SW 1271 (cell line): ENCODE measurements at places on chromosomes 6 and 20.

- DNase-seq: no peak
Measured at GRCh38 chr6:62803094-62803493, 408.2 kb upstream of the FKBP1C start.

DNA sequence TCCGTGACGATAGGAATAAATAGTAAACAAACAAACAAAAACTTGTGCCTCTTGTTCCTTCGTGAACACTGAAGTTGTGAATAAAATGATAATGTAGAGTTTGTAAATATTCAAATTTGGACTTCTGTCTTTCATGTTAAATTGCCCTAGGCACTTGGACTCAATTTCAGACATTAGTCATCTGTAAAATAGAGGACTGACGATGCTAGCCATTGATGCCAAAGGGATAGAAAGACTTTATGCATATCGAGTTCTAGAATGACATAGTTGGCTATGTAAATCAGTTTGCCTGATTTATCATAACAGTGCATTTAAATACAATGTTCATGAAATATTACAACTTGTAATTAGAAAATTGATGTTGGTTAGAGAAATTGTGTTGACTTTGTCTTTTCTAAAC is 45.9 kb upstream of the FLRT3 start:
- DNase-seq: no peak

DNA sequence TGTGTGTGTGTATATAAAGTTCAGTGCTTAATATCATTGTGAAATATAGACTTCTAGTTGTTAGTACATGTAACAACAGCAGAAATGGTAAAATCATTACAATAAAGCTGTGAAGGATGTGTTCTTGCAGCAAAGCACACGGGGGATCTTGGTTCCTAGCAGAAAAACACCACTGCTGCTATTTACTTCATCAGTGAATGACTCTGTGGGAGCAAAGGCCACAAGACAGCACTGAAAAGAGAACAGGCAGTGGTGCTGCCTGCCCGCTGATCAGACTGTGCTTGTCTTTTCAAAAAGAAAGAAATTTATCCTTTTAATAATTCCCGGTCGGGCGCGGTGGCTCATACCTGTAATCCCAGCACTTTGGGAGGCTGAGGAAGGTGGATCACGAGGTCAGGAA is 689.9 kb upstream of the CITED2 start:
- no peak for DNase-seq

GRCh38 chr6:10720265-10720959 is 2.5 kb upstream of the TMEM14C start:
- DNase-seq: peak; percentile 65

DNA sequence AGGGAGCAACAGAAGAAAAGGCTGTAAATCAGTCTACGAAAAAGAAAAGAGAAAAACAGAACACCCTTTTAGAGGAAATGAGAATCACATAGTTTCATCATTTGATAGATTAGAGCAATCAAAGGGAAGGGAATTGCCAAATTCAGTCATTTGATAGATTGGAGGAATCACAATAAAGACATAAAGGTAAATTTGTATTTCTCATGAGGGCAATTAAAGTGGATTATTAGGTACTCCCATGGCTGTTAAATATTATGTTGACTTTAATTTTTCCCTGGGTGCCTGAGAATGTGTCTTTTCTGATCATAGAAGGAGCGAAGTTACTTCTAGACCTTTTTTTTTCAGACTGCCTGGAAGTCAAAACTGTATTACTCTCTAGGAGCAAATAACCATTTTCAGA is 1145.7 kb downstream of the EPHA7 start:
- DNase-seq: no peak

DNA sequence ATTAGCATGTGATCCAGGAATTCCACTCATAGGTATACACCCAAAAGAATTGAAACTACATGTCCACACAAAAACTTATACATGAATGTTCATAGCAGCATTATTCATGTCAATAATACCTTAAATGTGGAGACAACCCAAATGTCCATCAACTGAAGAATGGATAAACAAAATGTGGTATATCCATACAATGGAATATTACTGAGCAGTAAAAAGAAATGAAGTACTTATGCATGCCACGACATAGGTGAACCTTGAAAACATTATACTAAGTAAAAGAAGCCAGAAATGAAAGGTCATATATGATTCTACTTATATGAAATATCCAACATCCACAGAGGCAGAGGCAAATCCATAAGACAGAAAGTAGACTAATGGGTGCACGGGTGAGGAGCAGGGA is 159.9 kb downstream of the UNC5CL start:
- no peak for DNase-seq

DNA sequence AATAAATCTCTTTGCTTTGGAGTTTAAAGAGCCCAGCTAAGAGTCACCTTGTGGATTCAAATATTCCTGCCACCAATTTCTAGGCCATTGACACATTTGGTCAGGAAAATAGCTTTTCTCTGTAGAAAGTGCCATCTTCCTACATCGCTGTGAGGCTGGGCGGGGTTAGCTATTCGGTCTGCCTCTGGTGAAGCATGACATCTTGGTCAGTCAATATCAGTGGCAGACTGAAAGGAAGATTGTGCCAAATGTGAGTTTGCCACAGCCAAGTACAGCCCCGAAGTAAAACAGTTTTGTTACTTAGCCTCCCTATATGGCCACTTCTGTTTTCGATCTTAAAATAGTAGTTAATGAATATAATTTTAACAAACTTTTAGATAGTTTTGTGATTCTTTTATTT is 65.5 kb upstream of the FABP7 start:
- DNase-seq: no peak

- DNase-seq: no peak
Measured at GRCh38 chr20:891706-892080, 24.4 kb downstream of the ANGPT4 start.

GRCh38 chr6:69980624-69981023 is 114.3 kb downstream of the COL19A1 start:
- DNase-seq: no peak

GRCh38 chr20:15597306-15597705 is 975.9 kb downstream of the KIF16B start:
- DNase-seq: no peak

DNA sequence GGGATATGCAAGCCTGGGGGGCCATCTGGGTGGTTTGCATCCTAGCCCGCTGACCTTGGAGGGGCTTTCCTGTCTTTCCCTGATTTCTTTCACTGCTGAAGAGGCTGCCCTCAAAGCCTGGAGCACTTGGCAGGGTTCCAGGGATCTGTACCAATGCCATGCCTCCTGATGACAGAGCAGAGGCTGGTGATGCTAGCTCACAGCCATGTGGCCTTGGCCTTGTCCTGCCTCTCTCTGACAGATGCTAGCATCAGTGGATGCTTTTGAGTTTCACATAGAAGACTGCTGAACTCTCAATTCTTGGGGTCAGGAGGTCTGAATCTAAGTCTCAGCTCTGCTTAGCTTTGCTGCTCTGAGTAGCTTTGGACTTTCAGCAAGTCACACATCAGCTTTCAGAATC is 21.9 kb upstream of the RREB1 start:
- DNase-seq: no peak

- no peak for DNase-seq
Measured at GRCh38 chr6:164159061-164159460, 744.5 kb downstream of the QKI start.

GRCh38 chr6:35317483-35318195 is 20.0 kb downstream of the DEF6 start:
- no peak for DNase-seq

- DNase-seq: no peak
Measured at GRCh38 chr6:132400555-132400882, 756 bp downstream of the MOXD1 start.

- no peak for DNase-seq
Measured at GRCh38 chr6:71226151-71226550, 62.5 kb upstream of the OGFRL1 start.

DNA sequence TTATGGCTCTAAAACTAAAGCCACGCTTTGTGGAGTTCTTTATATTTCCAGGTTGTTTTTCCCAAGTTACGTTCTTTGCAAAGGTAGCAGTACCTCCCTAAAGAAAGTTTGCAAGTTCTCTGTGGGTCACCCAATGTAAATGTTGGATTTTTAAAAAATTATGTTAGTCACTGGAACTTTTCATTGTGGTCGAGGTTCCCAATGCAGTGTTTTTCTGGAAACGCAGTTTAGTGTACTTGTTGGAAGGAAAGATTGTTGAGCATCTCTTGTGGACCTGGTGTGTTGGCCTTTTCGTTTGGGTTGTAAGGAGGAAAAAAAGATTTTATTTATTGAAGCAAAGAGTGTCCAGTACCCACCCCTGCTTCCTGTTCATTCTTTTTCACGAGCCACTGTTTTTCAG is 1.4 kb downstream of the TOP1 start:
- DNase-seq: no peak

GRCh38 chr6:16718356-16718755 is 42.9 kb downstream of the ATXN1 start:
- DNase-seq: no peak

GRCh38 chr6:100472674-100473073 is 8.0 kb upstream of the SIM1 start:
- DNase-seq: no peak

DNA sequence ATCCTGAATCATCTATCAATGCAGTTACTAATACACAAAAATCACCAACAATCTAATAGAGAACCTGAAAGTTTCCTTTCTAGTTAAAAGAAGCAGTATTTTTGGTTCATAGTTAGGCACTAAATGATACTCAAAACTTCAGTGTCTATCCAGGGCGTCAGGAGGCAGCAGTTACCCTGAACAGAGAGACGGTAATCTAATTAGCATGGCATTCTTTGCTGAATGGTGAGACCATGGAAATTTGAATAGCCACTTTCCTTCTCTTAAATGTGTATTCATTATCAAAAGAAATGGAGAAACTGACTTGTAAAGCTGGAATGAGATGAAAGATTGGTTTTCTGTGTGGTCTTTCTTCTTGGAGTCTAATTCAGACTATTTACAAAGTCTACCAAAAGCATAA is 146.6 kb upstream of the BMP5 start:
- DNase-seq: no peak

DNA sequence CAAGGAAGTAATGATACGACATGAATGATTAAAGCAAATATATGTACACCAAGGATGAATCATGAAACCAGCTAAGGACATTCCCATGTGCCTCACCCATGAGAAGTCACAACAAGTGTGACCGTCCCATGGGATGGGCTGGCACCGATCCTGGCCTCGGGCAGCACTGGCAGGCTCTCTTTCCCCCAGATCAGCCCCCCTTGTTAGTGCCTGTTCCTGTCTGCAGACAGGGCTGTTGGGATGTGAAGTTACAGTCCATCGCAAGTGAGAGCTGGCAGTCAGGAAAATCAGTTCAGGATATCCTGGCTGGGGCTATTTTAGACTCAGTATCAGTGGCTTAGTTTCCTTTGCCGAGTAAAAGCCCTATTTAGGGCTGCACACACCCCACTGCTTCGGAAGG is 129.2 kb upstream of the SNX9 start:
- no peak for DNase-seq

DNA sequence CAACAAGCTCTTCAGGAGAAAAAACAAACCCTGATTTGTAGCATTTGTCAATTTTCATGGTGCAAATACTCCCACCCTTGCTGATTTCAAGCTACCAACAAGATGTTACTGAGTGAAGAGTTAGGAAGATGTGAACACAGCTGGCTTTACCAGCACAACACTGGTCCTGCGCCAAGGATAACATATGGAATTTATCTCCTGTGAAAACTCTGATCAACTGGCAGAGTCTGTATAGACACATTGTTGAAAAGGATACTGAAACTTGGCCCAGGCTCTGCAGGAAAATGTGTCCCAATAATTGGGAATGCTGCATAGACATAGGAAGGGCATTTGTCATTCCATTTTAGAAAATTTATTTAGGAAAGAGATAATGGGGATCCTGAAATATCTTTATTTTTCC is 29.0 kb downstream of the OTOR start:
- DNase-seq: no peak

- no peak for DNase-seq
Measured at GRCh38 chr6:84853901-84854300, 89.5 kb upstream of the TBX18 start.

- no peak for DNase-seq
Measured at GRCh38 chr6:149942461-149942829, 631 bp downstream of the ULBP2 start.

GRCh38 chr6:157096105-157096504 is 227.2 kb downstream of the TMEM242 start:
- DNase-seq: no peak

- DNase-seq: no peak
Measured at GRCh38 chr6:134550604-134551003, 232.7 kb upstream of the SGK1 start.

- DNase-seq: no peak
Measured at GRCh38 chr6:143877584-143878271, 13.5 kb downstream of the ZC2HC1B start.

- DNase-seq: no peak
Measured at GRCh38 chr6:52532457-52532856, 44.4 kb downstream of the TRAM2 start.

DNA sequence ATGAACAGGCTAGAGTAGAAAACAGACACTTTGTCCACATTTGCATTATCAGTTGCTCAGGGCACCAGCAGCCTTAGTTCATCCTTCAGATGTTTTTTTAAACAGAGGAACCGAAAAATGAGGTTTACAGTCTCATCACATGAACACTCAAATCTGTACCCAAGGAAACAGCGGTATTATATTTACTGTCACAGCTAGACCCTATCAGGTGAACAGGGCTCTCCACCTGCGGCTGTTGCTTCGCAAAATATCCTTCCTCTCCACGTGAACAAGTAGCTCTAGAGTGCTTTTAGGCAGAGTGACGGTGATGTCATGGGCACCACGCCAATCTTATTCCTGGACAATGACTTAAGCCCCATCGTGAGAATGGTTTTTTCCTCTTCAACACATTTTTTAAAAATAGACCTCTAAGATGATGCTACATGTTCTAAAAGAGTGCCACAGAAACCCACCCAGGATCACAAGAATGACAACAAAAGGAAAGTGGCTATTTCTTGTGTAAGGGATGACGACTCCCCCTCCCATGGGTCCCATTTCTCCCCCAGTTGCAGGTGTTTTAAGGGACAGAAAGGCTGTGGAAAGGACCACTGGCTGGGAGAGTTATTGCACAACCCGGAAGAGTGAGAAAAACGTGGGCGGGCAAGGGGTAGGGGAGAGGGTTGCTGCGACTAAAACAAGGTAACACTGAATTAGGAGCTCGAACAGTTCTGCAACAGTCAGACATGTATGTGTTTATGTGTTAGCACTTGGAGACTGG is 77.7 kb downstream of the EFHC1 start:
- no peak for DNase-seq

DNA sequence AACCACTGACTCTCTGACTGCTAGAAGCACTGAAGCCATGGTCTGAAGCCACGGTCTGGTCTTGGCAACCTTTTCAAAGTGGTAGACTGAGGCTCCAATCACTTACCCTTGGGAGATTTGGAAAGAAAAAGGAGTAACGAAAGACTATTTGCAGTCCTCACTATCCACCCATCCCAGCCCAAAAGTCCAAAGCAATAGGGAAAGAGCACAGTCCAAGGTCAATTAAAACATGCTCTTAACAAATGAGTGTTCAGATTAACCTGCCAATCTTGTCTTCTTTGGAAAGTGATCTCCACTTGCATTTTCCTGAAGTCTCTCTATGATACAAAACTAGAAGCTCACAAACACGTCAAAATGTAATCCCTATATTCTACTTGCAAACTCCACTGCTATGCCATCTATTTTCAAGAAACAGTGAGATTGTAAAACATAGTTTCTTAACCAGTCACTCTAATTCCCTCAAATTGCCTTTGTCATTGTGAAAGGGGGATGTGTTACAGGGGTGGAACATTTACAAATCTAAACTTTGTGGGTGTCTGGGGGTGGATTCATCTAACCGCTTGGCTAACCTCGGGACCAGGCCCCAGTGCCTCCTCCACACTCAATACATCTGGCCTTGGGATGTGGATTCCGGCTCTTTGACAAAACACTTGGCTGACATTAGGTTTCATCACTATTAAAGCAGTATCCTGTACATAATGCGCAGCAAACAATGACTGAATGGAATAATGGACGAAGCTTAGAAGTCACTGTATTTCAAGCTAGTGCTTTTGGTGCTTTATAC is 56.4 kb downstream of the B4GALT5 start:
- DNase-seq: no peak
